ENCODE measurements at places on chromosomes 1 and 21. TPM values are rescaled to one million over a fixed set of nuclear protein-coding genes. Genes with fewer than 3 reads are reported as not detected.

- no peak for DNase-seq
Observed at GRCh38 chr21:45405271-45405818, 380 bp downstream of the COL18A1 start.

CTPS1 gene
- total RNA-seq: 38.2 TPM

- DNase-seq: peak; percentile 38
Observed at GRCh38 chr1:23422241-23422877, 2.2 kb downstream of the TCEA3 start.

GRCh38 chr1:93842750-93843500 lies 36.1 kb downstream of the DNTTIP2 start:
- DNase-seq: no peak

DNA sequence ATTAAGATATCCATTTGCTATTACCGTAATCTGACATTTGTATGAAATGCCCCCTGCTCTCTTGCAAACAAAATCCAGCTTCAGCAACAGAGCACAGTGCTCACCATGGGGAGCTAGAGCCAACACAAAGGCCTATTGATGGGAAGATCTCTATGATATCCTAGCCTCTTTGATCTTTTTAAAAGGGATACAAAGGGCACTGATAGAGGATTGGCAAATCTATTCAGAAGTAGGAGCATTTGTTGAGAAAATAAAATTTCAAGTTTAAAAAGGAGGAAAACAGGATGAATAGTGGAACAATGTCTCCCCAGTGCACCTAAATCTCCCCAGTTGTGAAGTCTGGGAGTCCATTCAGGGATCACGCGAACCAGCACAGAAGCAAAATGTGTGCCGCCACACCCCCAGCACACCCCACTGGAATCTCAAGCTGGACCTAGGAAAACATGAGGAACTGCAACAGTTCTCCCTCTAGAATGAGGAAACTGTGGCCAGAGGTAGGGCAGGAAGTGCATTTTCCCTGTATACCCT lies 32.2 kb downstream of the MRAP start:
- no peak for DNase-seq

DNA sequence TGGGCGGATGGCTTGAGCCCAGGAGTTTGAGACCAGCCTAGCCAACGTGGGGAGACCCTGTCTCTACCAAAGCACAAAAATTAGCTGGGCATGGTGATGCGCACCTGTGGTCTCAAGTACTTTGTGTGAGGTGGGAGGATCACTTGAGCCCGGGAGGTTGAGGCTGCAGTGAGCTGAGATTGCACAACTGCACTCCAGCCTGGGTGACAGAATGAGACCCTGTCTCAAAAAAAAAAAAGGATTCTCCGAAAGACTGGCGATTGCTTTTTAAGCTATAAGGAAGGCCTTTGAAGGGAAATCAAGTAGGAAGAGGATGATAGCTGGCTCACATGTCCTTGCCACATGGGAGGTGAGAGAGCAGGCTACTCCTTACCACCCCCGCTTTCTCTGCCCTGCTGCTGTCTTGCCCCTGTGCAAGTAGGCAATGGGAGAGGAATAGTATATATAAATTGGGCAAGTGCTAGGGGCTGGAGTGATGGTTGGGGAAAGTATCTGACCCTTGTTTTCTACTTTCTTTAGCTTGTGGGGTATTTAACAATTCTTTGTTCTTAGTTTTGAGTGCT lies 3.8 kb upstream of the LAMTOR5 start:
- DNase-seq: no peak

GRCh38 chr1:150366416-150367296 lies 2.7 kb downstream of the RPRD2 start:
- peak; percentile 85 for DNase-seq

SLC45A3 gene
- 5.6 TPM for total RNA-seq

DNA sequence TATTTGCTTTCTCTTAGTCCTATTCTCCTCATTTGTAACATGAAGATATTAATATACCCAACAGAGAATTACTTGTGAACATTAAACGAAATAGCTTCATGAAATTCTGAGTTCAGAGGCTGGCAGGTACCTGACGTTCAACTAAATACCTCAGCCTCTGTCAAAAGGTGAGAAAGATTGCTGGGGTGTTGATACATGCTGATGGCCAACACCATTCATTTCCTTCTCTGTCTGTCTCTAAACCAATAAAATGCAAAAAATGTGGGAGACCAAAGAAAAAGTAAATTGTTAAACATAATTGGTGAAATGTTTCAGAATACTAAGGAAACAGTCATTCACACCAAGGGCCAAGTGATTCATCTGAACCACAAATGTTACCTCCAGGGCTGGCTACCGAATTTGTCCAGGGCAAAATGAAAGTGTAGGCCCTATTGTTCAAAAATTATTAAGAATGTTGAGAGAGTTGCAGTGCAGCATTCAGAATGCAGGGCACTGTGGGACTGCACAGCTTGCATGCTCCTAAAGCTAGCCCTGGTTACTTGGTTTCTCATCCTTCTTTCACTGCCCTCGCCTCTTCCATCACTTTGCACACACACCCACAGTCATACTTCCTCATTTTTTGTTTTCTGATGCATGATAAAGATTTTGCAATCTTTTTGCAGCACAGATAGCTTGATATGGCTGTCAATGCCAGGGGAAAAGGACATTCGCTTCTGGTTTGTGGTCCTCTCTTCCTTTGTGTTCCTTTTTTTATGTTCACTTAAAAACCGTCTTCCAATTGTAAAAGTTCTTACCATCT lies 414.3 kb upstream of the NR5A2 start:
- DNase-seq: peak; percentile 95

- DNase-seq: no peak
Observed at GRCh38 chr1:102628109-102628613, 480.2 kb downstream of the COL11A1 start.

PUM1 gene
- total RNA-seq: 185 TPM

- DNase-seq: no peak
Observed at GRCh38 chr1:7448986-7449385, 322.1 kb upstream of the VAMP3 start.

DNA sequence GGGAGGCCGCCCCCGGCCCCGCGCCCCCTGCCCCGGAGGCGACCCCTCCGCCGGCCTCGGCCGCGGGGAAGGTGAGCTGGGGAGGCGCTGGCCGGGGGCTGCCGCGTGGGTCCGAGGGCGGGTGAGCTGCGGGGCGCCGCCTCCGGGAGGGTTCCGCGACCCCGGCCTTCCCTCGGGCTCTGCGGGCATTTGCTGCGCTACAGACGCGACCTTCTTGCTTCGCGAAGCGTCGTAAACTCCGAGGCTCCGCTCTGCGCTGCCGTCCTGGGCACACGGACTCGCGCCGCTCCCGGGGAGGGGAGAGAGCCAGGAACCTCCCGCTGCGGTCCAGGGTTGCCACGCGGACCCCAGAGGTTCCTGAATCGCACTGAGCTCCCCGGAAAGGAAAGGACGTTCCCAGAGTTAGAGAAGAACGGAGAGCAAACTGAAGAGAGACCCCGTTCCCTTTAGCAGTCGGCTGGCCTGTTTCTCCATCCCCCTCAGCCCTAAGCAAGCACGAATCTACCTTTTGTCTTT lies 345 bp downstream of the SLX9 start:
- no peak for DNase-seq

RBM11 gene
- total RNA-seq: 1.6 TPM

DNAJC28 gene
- 1.9 TPM for total RNA-seq

DNA sequence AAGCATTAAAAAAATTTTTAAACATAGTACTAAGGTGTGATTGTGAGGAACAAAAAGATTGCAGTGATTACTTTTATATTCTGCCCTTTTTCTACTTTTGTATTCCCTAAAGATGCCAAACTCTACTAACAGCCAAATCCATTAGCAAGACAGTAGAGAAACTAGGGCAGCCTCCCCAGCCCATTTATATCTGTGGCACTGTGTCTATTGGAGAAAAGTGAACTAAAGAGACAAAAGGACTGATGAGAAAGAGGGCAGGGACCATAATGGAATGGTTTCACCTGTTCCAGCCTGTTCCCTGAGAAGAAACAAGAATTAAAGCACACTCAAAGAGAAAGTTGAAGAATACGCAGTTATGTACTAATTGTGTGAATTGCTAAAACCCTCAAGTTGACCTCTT lies 56.6 kb downstream of the ATG4C start:
- DNase-seq: no peak

DNA sequence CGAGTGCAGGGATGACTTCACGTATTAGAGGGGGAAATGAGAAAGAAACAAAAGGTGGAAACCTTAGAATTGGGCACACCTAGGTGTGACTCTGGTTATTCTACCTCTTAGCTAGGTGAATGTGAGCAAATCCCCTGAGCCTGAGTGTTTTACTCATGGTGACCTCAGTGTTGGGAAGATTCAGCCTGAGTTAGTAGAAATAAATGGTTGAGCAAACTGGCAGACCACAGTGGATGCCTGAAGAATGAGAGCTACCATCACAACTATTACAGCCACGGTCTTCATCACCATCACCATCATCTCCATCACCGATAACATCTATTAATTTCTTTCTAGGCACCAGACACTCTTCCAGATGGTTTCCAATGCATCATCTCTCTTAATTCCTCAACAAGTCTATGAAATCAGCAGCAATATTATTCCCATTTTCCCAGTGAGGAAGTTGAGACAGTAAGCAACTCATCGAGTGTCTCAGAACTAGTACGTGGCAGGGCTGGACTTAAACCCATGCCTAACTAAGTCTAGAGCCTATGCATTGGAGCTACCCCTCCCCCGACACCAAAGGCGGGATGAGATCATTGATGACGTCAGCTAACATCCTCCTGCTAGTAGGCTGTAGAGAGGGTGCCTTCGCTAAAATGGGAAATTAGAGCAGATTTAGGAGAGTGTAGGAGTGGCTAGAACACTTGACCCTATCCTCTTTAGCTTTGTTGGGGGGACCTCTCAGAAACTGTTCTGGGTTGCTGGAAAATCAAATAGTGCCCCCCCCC lies 7.9 kb upstream of the KAZN start:
- DNase-seq: no peak

CHODL gene
- 0.30 TPM for total RNA-seq

KANK4 gene
- not detected for total RNA-seq

KCNC4 gene
- total RNA-seq: 15.2 TPM

IFNAR2 gene
- 44.5 TPM for total RNA-seq

DNA sequence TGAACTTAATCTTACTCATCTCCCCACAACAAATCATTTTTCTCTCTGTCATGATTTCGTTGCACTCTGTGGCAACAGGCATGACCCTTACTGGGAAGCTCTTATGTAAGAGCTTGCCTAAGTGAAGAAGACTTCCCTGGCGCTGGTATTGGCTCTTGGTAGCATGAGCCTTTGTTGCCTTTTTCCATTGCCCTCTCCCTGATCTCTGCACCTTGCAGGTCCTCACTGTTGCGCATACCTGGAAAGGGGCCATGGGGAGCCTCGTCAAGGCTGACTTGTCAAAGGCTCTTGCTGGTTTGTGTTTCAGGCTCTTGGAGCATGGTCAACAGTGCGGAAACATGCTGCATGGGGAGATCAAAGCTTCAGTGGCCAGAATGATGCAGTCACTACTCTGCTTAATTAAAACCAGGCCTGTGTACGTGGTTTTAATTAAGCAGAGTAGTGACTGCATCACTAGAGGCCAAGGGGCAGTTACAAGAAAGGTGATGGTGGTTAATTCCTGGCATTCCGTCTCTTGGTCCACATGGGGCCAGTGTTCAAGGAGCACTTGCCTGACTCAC lies 141.3 kb downstream of the SPATA46 start:
- DNase-seq: peak; percentile 99

GRCh38 chr1:116258668-116259419 lies 114.2 kb upstream of the ATP1A1 start:
- DNase-seq: no peak

DNA sequence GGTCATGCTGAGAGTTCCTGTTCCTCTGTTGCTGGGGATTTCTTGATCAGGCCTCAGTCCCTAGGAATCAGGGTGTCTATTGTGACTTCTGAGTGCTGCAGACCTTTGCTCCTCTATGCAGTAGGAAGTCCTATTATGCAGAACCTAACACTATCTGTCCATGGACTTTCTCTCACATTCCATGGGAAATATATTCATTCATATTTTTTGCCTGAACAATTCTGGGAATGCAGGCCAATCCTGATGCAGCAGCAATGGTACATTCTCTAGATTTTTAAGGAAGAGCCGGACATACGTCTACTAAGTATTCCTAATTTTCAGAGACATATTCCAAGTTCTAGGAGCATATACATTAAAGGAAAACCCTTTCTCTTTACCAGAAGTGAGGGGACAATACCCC lies 61.1 kb upstream of the C1orf87 start:
- no peak for DNase-seq

GRCh38 chr1:111203681-111204200 lies 3.3 kb upstream of the DENND2D start:
- DNase-seq: peak; percentile 69

CHAF1B gene
- total RNA-seq: 0.70 TPM

RHD gene
- total RNA-seq: not detected

GRCh38 chr1:234776876-234777855 lies 167.2 kb upstream of the IRF2BP2 start:
- no peak for DNase-seq

SYT14 gene
- total RNA-seq: 10.8 TPM

LENEP gene
- not detected for total RNA-seq

PRELP gene
- total RNA-seq: 0.05 TPM

HMGCS2 gene
- not detected for total RNA-seq

- DNase-seq: peak; percentile 38
Observed at GRCh38 chr1:31549809-31550620, 26.3 kb upstream of the TINAGL1 start.

TIE1 gene
- 0.94 TPM for total RNA-seq

KIAA1614 gene
- total RNA-seq: 5.9 TPM

- DNase-seq: no peak
Observed at GRCh38 chr21:31252611-31253010, 91.5 kb downstream of the TIAM1 start.

- DNase-seq: no peak
Observed at GRCh38 chr1:230012093-230012393, 55.0 kb upstream of the GALNT2 start.

DNA sequence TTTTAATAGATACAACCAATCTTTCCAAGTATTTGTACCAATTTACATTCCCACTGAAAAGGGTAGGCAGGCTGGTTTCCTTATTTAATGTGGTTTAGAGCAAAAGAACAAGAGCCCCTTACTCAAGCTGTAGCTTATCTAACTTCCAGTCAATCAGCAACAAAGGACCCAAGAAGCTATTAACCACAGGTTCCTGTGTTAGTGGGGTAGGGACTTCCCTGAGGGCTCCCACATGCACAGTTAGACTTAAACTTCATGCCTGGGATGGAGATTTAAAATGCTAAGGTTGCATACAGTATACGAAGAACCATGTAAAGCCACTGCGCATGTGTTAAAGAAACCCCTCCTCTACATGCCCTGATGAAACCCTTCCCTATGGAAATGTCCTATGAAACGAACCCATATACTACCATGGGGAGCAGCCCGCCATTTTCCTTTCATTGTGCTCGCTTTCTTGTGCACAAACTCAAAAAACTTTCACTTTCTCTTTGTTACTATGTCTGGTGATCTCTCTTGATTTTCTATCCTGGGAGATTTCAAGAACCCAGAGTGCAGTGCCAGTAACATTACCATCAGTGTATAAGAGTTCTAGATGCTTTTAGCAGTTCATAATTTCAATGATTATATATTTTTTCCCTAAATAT lies 23.3 kb upstream of the ST6GALNAC5 start:
- DNase-seq: no peak

- DNase-seq: peak; percentile 60
Observed at GRCh38 chr1:198125995-198126735, 30.6 kb upstream of the NEK7 start.

- no peak for DNase-seq
Observed at GRCh38 chr1:6014130-6014999, 22.1 kb upstream of the NPHP4 start.
